CD4-positive, alpha-beta T cell treated with Interleukin-17A for 4 hours (primary cell): ENCODE measurements at places on chromosomes 5 and 9.
A peak's percentile ranks its signal among the peaks of the same experiment; 100 is the strongest.

DNA sequence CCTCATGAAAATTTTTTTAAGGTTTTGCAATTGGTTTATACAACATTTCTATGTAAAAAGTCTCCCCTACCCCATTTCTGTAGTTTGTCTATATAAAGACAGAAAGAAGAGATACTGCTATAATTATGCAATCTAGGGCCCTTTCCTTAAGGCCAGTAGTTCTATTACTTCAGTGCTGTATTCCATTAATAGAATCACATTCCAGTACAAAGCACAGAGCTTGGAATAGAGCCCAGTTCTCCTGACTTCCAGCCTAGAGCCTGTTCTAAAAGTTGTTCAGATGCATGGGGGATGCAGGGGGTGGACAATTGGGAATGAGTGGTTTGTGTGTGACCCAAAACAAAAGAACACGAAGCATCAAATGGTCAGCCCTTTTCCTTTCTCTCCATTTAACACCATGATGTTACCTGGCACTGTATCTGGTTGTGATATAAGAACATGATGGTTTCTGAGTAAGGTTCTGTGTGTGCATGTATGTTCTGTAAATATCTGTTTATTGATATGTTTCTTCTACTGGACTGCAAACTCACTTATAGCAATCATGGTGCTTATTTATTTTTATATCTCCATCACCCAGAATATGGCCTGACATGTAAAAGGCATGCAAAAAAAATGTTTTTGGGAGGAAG is 8.2 kb upstream of the GRAMD2B start:
- no peak for DNase-seq

GRCh38 chr9:94168203-94169000 is 84.1 kb downstream of the PTPDC1 start:
- no peak for DNase-seq

DNA sequence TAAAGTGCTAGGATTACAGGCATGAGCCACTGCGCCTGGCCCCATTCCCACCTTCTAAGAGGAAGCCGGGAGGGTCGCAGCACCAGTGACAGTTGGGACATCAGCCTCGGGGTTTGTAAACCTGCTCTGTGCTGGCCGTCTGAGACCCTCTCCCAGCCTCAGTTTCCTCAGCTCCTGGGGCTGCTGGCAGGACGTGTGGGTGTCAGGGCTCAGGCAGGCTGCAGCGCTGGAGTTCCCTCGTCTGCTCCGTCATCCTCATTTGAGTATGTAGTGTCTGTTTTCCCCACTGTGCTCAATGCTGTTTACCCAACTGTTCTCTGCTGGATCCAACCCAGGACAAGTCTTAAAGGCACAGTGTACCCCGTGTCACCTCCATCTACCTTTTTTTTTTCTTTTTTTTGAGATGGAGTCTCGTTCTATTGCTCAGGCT is 2.0 kb upstream of the NINJ1 start:
- DNase-seq = no peak

- no peak for DNase-seq
Observed at GRCh38 chr9:35552376-35552775, 52.7 kb upstream of the TESK1 start.

DNA sequence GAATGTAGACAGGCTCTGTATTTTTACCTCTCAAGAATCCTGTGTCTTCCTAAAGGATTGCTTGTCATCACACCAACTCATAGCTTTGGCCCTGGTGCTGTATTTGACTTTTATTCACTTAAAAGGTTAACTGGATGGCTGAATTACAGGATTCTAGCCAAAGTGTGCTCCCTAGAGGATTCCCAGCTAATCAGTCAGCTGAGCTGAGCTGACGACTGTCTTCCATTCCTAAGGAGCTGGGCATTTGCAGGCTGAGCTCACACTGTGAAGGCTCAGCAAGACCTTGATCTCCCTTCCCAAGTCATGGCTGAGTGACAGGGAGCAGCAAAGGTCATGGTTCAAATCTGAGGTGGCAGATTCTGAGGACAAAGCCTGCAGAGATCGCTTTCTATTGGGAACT is 59.0 kb upstream of the PALM2AKAP2 start:
- DNase-seq = no peak

DNA sequence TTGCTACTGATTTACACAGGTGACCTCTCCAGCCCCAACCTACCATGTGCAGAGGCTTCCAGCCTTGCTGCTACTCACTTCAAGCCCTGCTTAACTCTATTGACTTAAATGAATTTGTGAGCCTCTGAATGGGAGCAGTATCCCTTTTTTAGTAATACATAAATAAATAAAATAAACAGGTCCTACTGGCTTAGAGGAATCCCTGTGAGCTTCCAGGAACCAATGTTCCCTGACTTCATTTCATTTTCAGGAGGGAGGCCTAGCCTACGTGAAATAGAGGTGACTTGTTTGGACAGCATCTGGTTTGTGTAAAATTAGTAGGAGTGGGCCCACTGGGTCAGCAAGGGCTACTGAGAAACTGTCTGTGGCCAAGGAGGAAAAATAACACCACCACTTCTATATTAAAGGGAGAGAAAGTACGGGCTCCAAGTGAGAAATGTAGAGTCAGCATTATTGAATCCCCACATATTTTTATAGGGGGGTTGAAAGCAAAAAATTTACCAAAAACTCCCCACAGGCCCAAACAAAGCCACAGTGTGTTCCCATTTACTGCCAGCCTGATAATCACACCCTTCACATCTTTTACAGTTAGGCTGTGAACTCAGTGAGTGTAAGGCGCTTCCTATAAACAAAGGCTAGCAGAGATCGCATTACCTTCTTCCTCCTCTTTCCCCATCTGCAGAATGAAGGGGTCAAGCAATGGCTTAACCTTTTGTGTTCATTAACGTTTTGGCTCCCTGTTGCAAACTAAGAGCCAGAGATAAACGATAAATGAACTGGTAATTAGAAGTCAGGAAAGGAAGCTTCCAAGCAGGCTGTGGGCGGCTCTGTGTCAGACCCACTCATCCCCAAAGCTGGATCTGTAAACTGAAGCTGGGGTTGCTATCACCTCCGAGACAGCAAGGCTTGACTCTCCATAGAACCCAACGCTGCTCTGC is 138.8 kb upstream of the LIFR start:
- no peak for DNase-seq

DNA sequence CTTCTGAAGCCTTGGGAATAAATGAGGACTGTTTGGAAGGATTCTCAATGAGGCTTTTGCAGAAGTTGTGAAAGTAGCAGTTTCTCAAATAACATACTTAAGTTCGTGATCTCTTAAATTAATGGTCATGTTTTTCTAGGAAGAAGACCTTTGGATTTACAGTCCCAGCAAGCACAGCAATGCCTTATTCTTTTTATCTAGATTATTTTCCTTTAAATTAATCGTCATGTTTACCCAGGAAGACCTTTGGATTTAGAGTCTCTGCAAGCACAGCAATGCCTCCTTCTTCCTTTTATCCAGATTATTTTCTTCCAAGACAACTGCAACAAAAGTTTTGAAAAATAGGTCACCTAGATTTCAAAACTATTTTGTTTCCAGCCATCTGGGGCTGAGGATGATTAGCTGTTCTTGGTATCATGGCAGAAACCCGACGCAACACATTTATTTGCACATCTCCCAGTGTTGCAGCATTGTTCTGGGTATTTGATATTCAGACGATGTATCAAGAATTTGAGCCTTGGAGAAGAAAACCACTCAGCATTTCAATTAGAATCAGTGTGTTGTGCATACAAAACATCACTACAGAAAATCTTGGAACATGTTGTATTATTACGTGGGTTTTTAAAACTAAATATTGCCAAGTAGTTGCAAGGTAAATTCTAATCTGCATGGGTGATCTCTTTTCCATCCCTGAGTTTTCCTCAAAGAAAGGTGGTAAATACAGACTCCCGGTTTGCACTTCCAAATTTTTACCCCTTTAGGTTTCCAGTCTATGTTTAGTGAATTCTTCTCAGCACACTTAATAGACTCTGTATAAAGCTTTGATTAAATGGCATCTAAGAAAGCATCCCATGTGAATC is 50.9 kb downstream of the JAKMIP2 start:
- no peak for DNase-seq

DNA sequence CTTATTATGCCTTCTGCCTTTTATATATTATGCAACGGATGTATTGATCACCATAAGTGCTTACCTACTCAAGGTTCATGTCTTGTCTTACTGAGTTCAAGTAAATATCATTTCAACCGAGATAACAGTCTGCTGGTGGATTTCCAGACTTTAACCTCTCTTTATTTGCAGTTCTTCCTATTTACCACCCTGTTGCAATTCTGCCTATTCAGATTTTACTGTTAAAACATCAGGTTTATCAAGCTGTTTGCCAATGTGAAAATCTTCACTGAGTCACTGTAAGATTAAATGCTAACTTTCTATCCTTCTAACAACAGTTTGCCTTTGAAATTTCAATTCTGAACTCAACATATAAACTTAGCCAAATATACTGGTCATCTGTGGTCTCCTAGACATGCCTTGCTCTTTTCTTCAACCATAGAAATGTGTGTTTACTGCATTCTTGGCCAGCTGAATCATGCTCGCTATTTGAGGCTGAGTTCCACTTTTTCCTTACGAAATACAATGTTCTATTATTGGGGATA is 471.7 kb upstream of the RORB start:
- no peak for DNase-seq

DNA sequence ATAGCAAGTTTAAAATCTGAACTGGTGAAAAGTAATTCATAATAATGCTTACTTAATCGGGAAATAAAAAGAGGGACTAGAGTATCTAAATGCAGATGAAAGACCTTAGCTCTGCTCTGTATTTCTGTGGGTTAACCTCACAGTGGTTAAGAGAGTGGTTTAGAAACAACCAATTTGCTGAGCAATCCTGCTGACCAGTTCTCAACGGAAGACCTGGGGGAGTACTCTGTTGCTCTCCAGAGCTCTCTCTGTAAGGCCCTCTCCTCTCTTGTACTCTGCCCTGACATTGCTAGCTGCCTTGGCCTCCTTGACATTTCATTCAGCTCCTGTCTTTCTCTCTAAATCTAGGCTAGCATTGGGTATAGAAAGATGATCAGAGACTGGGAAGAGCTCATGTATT is 1186.6 kb upstream of the SEMA6A start:
- no peak for DNase-seq

GRCh38 chr9:129714511-129715061 is 38.3 kb downstream of the PTGES start:
- no peak for DNase-seq

- DNase-seq = no peak
Observed at GRCh38 chr5:143659599-143660238, 152.2 kb upstream of the HMHB1 start.

DNA sequence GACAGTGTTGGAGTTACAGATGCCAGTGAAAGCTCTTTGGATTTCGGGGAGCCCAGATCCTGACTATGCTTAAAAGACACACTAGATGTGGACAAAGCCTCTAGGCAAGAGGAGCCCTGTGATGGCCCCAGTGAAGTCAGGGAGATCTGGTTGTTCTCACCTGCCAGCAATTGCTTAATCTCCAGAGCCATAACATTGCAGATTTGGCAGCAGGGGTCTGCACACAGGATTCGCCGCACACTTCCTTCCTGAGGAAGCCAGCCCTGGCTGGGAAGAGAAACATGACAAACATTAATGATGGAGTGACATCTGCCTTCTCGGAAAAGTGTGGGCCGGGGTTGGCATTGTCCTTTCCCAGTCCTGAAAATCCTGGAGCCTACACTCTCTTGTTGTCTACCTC is 65.2 kb upstream of the PHF24 start:
- no peak for DNase-seq

- no peak for DNase-seq
Observed at GRCh38 chr5:156411-157072, 34.8 kb upstream of the LRRC14B start.

- DNase-seq = no peak
Observed at GRCh38 chr5:58122157-58122556, 337.7 kb downstream of the PLK2 start.

GRCh38 chr9:95366731-95367325 is 49.3 kb upstream of the FANCC start:
- DNase-seq = no peak

- peak; percentile 67 for DNase-seq
Observed at GRCh38 chr9:128685636-128686489, 3.2 kb upstream of the SET start.

- DNase-seq = no peak
Observed at GRCh38 chr5:50694027-50694590, 27.7 kb downstream of the PARP8 start.

DNA sequence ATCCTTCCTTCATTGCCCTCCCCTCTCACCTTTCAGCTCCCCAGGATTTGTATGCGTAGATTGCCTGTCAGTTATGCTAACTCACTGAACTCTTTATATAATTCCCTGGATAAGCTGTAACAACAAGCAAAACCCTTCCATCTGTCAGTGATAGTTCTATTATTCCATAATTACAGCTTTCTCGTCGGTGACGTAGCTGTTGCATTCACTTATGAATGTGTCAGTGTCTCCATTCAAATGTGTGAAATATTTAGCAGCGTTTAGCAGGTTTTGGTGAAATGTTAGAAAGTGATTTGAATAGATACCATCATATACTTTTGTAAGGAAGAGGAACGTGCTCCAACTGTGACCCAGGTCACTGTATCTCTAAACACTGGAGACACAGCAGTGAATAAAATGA is 45.2 kb downstream of the PIP5K1B start:
- no peak for DNase-seq

GRCh38 chr9:96149533-96150280 is 152.3 kb downstream of the HSD17B3 start:
- peak; percentile 7 for DNase-seq

DNA sequence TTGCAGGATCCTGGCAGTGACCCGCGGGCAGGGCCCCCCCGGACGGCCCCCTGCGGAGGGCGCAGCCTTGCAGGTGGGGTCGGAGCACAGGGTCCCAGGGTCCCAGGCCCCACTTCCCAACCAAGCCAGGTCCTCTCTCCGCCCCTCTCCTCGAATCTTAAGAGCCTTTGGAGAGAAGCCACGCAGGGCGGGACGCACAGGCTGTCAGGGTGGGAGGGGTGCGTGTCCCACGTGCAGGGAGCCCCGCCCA is 18.4 kb upstream of the EGFL7 start:
- DNase-seq = no peak

DNA sequence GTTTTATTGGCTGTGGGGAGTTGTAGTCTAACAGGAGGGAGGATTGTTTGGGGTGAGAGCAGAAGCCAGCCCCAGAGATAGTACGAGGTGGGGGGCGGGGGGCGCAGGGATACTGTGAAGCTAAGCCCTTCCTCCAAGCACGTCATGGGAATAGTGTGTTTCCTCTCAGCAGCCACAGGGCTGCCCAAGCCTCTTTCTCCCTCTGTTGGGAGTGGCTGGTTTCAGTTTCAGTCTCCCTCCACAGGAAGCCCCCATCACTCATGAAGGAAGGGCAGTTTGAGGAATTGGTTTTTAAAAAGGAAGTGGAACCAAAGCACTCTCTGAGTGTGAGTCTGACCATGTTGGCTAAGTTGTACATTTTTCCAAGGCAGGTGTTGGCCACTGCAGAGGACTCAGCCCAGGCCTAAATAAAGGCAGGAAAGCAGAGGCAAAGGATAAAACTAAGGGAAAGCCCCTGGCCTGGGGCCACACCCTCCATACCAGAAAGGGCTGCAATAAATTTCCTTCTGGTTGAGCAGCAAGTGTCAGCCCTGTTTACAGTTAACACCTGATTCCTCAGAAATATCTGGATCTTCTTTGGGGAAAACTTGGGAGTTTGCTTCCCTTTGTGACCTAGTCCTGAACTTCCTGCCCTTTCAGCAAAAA is 3.2 kb downstream of the RAB24 start:
- peak; percentile 50 for DNase-seq

- DNase-seq = no peak
Observed at GRCh38 chr5:43623048-43623680, 20.2 kb downstream of the NNT start.
